ENCODE measurements at places on chromosomes 7 and 10.

DNA sequence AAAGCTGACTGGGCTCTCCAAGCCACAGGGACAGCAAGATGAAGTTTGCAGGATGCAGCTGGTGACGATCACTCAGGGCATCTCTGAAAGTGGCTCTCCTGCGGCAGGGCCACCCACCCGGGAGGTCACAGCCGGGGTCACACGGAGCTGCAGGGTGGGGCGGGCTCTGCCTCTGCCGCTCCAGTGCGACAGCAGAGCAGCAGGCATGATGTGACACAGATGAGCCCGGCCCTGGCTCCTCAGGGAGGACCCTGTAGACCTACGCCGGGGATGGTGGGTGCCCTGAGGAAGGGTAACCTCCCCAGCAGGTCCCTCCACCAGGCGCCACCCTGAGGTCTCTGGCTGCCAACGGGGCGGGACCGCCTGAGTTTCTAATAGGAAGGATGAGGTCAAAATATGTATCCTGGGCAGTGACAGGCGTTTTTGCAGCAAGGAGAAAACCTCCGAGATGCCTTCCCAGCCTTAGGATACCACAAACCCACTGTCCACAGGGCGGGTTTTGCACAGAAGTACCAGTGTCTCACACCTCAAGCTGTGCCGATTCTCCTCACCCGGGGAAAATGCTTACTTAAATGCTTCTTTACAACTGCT, 114.8 kb upstream of the DIP2C start:
- DNase-seq = no peak

- no peak for DNase-seq
Observed at GRCh38 chr7:139192014-139192706, 38.9 kb upstream of the UBN2 start.

DNA sequence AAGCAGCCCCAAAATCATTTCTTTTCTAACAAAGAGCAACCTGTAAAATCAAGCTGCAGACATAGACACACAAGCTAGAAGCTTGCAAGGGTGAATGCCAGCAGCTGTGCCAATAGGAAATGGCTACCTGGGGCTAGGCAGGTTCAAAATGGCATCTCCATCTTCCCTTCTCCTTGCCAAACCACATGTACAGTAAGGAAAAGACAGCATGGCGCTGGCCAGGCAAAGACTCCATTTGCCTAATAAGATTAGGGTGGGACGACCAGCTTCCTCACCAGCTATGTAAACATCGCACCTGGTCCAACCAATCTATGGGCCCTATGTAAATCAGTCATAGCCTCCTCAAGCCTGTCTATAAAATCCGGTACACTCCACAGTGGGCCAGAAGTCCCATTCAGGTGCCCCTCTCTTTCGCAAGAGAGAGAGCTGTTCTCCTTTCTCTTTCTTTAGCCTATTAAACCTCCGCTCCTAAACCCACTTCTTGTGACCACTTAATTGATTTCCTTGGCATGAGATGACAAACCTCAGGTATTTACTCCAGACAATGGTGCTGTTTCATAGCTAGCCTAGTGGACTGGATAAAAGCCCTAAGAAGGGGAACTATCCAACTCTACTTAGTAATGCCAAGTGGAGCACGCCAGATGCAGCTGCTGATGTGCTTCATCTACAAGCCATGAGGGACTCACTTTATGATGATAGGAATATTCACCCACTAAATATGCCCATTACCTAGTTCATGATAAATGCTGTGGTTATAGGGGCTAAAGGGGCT, 44.1 kb downstream of the HTR7 start:
- DNase-seq = no peak

DNA sequence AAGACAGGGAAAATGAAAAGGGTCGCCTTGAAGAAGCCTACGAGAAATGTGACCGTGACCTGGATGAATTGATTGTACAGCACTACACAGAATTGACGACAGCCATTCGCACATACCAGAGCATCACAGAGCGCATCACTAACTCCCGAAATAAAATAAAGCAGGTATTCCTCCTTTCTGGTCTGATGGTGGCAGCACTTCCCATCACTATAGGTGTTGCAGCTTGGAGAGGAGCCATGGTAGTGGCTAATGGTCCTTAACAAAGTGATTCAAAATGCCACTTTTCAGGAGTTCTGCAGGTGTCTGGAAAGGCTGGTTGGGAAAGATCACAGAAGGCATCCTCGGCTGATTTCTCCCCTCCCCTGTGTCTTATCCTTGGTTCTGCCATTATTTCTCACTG, 22.1 kb downstream of the EXOC4 start:
- DNase-seq = no peak

GRCh38 chr7:50359258-50359994, 54.9 kb downstream of the IKZF1 start:
- no peak for DNase-seq

DNA sequence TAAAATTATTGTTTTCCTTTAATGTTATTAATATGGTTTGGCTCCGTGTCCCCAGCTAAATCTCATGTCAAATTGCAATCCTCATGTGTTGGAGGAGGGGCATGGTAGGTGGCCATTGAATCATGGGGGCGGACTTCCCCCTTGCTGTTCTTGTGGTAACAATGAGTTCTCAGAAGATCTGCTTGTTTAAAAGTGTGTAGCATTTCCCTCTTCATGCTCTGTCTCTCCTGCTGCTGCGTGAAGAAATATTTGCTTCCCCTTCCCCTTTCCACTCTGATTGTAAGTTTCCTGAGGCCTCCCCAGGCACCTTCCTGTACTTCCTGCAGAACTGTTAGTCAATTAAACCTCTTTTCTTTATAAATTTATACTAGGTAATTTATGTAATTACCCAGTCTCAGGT, 27.5 kb downstream of the VIM start:
- no peak for DNase-seq

DNA sequence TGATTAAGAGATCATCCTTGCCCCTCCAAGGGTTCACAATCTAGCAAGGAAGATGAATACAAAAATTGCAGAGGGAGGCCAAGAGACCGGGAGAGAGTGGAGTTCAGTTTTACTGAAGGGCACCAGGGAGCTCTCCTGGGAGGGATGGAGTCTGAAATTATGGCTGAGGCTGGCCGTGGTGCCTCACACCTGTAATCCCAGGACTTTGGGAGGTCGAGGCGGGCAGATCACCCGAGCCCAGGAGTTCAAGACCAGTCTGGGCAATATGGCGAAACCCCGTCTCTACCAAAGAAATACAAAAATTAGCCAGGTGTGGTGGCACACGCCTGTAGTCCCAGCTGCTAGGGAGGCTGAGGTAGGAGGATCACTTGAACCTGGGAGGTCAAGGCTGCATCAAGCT, 51.4 kb upstream of the MXI1 start:
- no peak for DNase-seq

- no peak for DNase-seq
Observed at GRCh38 chr10:37774351-37774750, 83.1 kb downstream of the ZNF248 start.

DNA sequence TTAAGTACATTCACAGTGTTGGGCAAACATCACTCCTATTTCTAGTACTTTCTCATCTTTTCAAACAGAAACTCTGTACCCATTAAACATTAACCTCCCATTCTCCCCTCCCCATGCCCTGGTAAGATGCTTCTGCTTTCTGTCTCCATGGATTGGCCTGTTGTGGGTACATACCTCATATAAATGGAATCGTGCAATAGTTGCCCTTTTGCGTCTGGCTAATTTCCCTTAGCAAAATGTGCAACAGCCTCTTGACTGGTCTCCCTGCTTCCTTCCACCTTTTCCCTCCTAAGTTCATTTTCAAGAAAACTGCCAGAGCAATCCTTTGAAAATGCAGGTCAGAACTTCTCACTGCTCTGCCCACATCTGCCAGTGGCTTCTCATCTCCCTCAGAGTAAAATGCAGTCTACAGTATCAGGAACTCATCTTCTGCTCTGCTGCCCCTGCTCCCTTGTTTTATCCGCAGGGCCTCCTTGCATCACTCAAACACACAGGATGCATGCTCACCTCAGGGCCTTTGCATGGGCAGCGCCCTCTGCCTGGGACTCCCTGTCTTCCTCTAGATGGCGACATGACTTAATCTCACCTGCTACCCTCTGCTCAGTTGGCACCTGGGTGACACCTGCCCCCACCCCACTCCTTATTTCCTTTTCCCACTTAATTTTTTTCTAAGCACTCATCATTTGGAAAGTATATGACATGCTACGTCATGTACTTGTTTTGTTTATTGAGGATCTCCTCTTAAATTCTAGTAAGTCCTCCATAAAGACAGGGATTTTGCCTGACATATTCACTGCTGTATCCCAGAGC, 44.3 kb upstream of the ECHDC3 start:
- no peak for DNase-seq

DNA sequence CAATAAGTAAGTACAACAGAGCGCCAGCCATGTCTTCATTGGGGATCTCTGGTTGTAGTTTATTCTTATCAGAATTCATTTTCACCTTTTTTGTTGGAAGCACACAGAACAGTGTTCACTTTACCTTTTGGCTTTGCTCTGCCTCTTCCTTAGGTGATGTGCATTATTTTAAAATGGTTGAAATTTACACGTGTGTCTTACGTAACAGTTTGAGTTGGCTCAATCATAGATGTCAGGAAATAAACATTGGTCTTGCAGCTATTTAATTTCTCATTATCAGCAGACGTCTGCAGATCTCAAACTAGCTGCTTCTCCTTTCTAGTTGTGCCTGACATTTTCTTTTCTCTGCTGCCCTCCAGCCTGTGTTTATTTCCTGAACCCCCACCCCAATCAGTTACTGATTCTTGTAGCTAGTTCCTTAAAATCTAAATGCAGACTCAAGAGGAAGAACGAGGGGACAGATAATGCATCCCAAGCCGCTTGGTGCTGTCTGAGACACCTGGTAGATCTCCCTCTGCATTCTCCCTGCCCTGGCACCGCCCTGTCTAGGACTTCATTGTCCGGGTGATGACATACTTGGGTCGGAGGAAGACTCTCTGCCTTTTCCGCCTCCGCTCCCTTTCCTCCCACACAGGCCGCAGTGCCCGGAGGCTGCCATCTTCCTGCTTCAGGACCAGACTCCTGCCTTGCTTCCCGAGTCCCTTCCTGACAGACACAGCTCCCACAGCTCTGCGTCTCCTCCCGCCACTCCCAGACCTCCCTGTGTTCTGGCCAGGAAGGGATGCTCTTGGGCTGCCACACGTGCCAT, 108.2 kb downstream of the ANKRD61 start:
- no peak for DNase-seq

DNA sequence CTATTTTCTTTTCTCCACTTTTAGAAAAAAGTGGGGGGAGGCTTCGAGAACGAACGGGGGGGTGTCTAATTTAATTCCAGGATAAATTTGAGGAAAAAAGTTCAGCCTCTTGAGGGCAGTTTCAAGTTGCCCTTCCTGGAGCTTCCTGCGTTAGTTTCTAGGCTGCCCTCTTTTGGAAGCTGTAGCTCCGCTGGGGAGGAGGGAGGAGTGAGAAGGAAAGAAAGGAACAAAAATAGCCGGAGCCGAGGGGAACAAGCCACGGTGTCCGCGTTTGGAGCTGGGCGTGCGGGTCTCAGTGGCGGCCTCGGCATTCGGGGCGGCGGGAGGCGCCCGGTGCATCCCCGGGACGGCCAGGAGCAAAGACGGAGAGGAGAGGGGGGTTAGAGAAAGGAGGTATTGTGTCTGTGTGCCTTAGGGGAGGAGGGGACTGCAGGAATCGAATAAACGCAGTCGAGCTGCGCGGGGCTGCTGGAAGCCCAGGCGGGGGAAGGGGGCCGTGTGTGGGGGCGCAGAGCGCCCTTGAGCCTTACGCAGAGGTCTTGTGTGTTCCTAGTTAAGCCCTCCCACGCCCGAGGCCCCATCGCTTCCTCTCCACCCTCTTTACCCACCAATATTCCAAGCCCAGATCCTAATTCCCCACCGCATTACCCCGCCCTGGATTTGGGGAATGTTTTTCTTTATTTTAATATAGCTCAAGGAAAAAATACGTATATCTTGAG, 2.0 kb upstream of the TNRC18 start:
- DNase-seq = peak; percentile 95

- DNase-seq = no peak
Observed at GRCh38 chr10:101053516-101053915, 8.3 kb upstream of the KAZALD1 start.

GRCh38 chr7:98982686-98983085, 104.4 kb downstream of the TRRAP start:
- no peak for DNase-seq

- no peak for DNase-seq
Observed at GRCh38 chr10:78296785-78297184, 263.1 kb downstream of the RPS24 start.

DNA sequence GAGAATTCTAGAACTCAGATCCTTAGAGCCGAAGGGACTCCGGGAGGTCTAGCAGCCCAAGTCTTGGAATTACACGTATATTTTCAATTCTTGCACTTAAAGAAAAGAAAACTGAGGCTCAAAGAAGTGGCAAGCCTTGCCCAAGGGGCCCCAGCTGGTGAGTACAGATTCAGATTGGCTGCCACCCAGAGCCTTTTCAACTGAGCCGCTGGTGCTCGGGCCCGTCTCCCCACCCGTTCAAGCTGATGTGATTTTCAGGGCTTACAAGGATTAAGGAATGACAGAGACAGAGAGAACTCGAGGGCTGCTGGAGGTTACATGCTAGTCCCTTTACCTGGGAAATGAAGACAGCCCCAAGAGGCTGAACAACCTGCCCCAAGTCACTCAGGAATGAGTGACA, 117.8 kb downstream of the ABLIM1 start:
- DNase-seq = no peak

DNA sequence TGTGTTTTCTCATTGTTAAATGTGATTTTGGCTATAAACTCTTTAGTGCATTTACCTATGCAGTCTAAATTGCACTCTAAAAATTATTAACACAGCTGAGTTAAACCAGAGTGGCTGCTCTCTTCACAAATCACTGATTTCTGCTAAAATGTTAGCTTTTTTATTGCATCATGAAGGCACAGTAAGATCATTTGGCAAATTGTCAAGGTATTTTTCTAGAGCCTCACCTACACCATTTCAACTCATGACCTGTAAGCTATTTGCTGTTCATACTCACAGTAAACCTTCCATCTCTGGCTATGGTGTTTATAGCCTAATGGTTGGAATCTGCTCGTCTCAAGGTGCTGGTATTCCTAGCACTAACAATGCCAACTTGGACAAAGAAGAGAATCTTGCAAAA, 25.7 kb downstream of the NDUFB2 start:
- DNase-seq = no peak

Measured in NCI-H1092 treated with DMSO at 0.1 percent for 48 hours (cell line).